HFFc6 (cell line): ENCODE measurements at places on chromosomes 16 and 17. TPM values are rescaled to one million over a fixed set of nuclear protein-coding genes. Genes with fewer than 3 reads are reported as not detected.

ORC6 gene
- 9.3 to 21.2 TPM (median 14.7 TPM) in 3 replicates for total RNA-seq

KRTAP4-3 gene
- total RNA-seq = not detected in 3 replicates

CDK12 gene
- total RNA-seq = 41.4 to 44.0 TPM (median 42.3 TPM) in 3 replicates

SULT1A4 gene
- 0.38 to 0.97 TPM (median 0.58 TPM) in 3 replicates for total RNA-seq

VAT1L gene
- not detected in 3 replicates for total RNA-seq

DCTPP1 gene
- total RNA-seq = 24.9 to 37.5 TPM (median 26.8 TPM) in 3 replicates

NTN1 gene
- total RNA-seq = not detected in 3 replicates

HSD11B2 gene
- total RNA-seq = 0.32 TPM in 1 of 3 replicates, not detected in the others

ELOB gene
- 343 to 403 TPM (median 365 TPM) in 3 replicates for total RNA-seq

DNA sequence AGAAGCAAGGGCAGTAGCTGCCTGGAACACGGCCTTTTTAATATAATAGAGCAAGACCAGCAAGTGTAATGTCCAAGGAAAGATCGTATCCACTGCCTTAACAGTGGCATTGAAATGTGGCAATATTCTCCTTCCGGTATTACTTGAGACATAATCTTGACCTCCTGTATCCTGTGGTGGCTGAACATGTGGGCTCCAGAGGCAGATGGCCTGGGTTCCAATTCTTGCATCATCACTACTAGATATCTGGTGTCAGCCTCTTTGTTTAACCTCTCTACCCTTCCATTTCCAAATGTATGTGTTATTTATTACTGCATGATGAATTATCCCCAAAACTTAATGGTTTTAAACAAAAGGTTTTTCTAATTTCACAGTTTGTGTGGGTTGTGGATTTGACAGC, 3.5 kb upstream of the CDYL2 start:
- no peak overlapping the region for H3K4me3 ChIP-seq
- H3K4me1 ChIP-seq = peaks cover 20% of the 10 kb centered on the region
- H3K36me3 ChIP-seq = peaks cover 5% of the 10 kb centered on the region
- peak overlapping the region; percentile 76; the same call in 1 of the 2 replicates for H3K27ac ChIP-seq
- H3K27me3 ChIP-seq = no peaks in the 10 kb centered on the region; the same call in 1 of the 2 replicates

- peak within 1 kb of the TSS; percentile 97 for H3K4me3 ChIP-seq
- DNase-seq = peak; percentile 84
- 0 out of 2 replicates have a peak, but pooled peaks cover 4% of the 10 kb centered on the region for H3K27me3 ChIP-seq
- H3K4me1 ChIP-seq = peaks cover 45% of the 10 kb centered on the region
- peak within 1 kb of the TSS; percentile 92 for H3K27ac ChIP-seq
These were observed at the start of gene DDX52 for GRCh38 chr17:37643118-37643766. TSS of gene DDX52 (minus strand) at chr17:37643446. CDS start at chr17:37643420, 26 bp downstream.

GRCh38 chr16:55051571-55052347, 121.1 kb downstream of the IRX5 start:
- no peaks in the 10 kb centered on the region for H3K4me1 ChIP-seq
- H3K4me3 ChIP-seq = no peak overlapping the region
- H3K27ac ChIP-seq = no peak overlapping the region
- no peaks in the 10 kb centered on the region; the same call in 1 of the 2 replicates for H3K36me3 ChIP-seq
- H3K27me3 ChIP-seq = peaks cover 16% of the 10 kb centered on the region
- DNase-seq = no peak

DNA sequence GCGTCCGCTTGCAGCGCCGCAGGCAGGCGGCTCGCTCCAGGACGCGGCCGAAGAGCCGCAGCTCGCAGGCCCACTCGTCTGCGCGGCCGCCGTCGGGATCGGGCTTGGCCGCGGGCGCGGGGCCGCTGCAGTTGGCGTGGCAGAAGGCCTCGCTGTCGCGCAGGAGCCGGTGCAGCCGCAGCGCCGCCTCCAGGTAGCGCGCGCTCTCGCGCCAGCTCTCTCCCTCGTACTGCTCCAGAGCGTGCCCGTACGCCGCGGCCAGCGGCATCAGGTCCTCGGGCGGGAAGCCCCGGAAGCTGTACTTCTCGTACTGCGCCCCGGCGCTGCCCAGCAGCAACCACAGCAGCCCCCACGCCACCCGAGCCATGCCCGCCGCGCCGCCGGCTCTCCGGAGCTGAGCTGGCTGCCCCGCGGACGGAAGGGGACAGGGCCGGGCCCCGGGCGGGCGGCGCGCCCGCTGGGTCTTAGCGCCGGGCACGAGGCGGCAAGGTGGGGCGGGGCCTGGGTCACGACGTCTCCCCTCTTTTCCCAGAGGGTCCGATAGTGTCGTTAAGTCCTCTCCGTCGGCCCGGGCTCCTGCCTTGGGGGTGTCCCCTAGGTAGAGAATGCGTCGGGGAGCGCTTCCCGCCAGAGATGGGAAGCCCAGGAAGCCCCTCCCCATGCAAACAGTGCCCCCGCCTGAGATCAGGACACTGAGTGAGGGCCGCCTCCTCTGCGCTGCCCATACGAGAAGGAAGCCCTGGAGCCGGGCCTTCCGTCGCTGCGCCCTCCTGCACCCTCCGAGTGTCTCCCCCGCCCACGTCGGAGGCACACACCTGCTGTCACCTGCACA, at the start of gene P3H4:
Gene P3H4 (minus strand): TSS at position 401 of the 832 bp plus-strand sequence. CDS start 34 bp downstream, at position 367.
- H3K27ac ChIP-seq = peak within 1 kb of the TSS; percentile 87
- H3K36me3 ChIP-seq = peaks cover 26% of the 10 kb centered on the region
- H3K27me3 ChIP-seq = peaks cover 2% of the 10 kb centered on the region
- DNase-seq = peak; percentile 76
- H3K4me1 ChIP-seq = peaks cover 29% of the 10 kb centered on the region

DNA sequence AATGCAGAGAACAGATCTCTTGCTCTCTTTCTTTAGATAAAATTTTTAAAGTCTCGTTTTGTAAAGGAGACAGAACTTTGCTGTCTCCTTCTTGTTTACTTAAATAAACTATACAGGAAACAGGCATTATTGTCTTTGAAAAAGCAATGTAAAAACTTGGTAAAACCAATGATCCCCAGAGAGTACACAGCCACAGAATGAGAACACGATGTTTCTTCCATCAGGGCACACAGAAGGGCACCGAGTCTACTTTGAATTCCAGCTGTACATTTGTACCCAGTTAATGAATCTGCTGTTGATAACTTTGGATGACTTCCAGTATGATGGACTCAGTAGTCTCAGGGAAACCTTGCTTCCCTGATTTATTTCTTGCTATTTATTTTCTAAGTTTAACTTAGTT, 8.1 kb upstream of the TMEM100 start:
- H3K36me3 ChIP-seq = no peaks in the 10 kb centered on the region
- H3K4me1 ChIP-seq = peaks cover 90% of the 10 kb centered on the region
- H3K27ac ChIP-seq = no peak overlapping the region
- no peak overlapping the region for H3K4me3 ChIP-seq

DNA sequence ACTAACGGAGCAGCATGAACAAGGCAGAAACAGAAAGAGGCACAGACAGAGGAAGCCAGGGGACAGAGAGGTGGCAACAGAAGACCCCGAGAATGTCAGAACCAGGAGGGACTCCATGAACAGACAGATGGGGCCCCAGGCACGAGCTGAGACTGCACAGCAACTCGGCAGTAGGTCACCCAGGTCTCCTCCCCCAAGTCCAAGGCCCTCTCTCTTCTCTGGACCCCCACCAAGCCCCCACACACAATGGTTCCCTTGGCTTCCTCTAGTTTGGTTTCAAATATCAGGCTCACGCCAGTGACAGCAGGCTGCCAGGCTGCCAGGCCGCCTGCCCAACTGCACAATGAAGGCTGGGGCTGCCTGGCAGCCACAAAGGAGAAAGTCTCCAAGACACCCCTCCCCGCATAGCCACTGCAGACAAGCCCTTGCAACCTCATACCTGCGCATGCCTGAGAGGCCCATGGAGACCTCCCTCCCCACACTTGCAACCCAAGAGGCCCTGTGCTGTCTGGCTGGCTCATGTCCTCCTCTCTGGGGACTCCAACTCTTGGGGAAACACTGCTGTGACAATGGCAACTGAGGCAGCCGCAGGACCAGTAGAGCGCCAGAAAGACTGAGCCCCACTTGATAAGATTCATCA, 54.8 kb downstream of the PIMREG start:
- H3K27ac ChIP-seq = no peak overlapping the region
- peaks cover 11% of the 10 kb centered on the region; the same call in 1 of the 2 replicates for H3K4me1 ChIP-seq
- H3K4me3 ChIP-seq = no peak overlapping the region
- no peaks in the 10 kb centered on the region for H3K36me3 ChIP-seq

DNA sequence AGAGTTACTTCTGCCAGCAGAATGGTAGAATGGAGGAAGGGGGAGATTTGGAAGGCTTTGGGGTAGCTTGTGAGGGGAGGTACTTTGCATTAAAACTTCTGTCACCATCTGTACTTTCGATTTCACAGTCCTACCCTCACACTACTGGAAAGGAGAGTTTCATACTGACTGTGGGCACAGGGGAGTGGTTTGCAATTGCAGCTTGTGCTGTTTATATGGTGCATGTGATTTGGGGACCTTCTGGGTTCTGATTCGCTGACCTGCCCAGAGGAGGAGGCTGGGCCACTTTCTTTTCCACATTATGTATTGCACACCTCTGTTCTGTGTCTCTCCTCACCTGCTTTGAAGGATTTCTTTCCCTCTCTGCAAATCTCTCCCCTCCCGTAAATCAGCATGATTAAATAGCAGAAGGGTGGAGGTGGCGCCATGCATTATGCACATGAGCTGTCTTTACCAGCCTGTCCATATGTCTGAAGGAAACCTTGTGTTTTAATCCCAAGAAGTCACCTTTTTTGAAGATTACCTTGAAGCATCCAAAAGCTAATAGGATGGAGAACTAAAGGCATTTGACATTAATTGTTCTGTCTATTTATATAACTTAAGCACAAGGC, 90.9 kb downstream of the RBFOX1 start:
- H3K4me1 ChIP-seq = no peaks in the 10 kb centered on the region
- no peak for DNase-seq
- H3K27me3 ChIP-seq = no peaks in the 10 kb centered on the region
- no peak overlapping the region for H3K27ac ChIP-seq
- H3K36me3 ChIP-seq = no peaks in the 10 kb centered on the region; the same call in 1 of the 2 replicates

- H3K27me3 ChIP-seq = peaks cover 19% of the 10 kb centered on the region
- H3K36me3 ChIP-seq = no peaks in the 10 kb centered on the region
- H3K4me3 ChIP-seq = no peak overlapping the region
- DNase-seq = no peak
- H3K27ac ChIP-seq = no peak overlapping the region
These were observed 83.4 kb upstream of the ZFHX3 start for GRCh38 chr16:73131156-73131862.

DNA sequence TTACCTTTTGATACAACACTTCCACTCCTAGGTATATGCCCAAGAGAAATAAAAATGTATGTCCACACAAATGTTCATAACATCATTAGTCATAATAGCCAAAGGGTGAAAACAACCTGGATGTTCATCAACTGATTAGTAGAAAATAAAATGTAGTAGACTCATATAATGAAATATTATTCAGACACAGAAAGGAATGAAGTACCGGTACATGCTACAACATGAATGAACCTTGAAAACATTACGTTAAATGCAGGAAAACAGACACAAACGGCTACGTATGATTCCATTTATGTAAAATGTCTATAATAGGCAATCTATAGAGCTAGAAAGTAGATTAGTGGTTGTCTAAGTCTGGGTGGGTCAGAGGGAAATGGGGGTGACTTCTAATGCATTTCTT, 358.5 kb downstream of the CA10 start:
- H3K27ac ChIP-seq = no peak overlapping the region
- H3K36me3 ChIP-seq = no peaks in the 10 kb centered on the region
- H3K4me1 ChIP-seq = no peaks in the 10 kb centered on the region
- DNase-seq = no peak

DNA sequence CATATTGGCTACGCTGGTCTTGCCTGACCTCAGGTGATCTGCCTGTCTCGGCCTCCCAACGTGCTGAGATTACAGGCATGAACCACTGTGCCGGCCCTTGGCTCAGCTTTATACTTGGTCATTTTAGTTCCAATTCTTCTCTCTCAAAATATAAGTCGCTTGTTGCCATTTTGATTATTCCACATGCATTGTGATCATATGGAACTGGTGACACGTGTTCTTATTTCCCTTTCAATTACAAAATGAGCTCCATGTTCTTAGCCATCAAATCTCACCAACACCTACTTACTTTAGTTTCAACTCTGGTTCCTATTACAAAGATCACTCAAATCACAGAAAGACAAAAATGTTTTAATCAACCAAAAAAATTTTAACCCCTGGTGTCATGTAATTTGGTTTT, 1711.7 kb downstream of the TP53TG3F start:
- no peaks in the 10 kb centered on the region for H3K36me3 ChIP-seq
- no peak for DNase-seq
- no peaks in the 10 kb centered on the region for H3K4me1 ChIP-seq
- no peak overlapping the region for H3K4me3 ChIP-seq
- no peaks in the 10 kb centered on the region for H3K27me3 ChIP-seq

- DNase-seq = no peak
- peak overlapping the region; percentile 37 for H3K4me3 ChIP-seq
- H3K4me1 ChIP-seq = peaks cover 81% of the 10 kb centered on the region
- H3K27me3 ChIP-seq = peaks cover 17% of the 10 kb centered on the region
These were observed 16.8 kb downstream of the HIC1 start for GRCh38 chr17:2071455-2072281.

DNA sequence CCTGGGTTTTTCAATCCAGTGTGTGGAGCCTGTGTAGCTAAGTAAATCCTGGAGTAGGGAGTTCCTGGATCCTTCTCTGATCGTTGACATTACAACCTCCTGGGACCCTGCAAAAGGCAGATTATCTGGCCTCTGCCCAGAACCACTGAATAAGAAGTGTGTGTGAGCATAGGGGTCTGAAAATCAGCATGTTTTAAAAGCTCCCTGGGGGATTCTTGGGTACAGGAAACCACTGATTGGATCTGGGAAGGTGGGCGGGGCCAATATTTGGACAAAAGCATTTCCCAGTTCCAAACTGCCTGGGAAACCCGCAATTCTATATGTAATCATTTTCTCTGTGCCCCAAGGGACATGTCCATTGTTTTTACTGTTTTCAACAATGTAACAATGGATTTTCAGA, 27.2 kb upstream of the BEAN1 start:
- H3K4me3 ChIP-seq = no peak overlapping the region
- H3K27ac ChIP-seq = no peak overlapping the region
- H3K27me3 ChIP-seq = peaks cover 24% of the 10 kb centered on the region
- DNase-seq = no peak
- no peaks in the 10 kb centered on the region for H3K4me1 ChIP-seq

- peak overlapping the region; percentile 17; the same call in 1 of the 2 replicates for H3K27ac ChIP-seq
- peaks cover 11% of the 10 kb centered on the region for H3K4me1 ChIP-seq
- peaks cover 7% of the 10 kb centered on the region for H3K27me3 ChIP-seq
- H3K36me3 ChIP-seq = peaks cover 10% of the 10 kb centered on the region
- H3K4me3 ChIP-seq = no peak overlapping the region
These were observed 42.5 kb upstream of the ATP2A3 start for GRCh38 chr17:4006745-4007211.
